Stimulated activated CD4-positive, alpha-beta T cell treated with anti-CD3 and anti-CD28 coated beads, Interleukin-1b, Interleukin-23, amount 100 ng/mL, for 1 hour (primary cell): ENCODE measurements at places on chromosomes 6 and 20.

DNA sequence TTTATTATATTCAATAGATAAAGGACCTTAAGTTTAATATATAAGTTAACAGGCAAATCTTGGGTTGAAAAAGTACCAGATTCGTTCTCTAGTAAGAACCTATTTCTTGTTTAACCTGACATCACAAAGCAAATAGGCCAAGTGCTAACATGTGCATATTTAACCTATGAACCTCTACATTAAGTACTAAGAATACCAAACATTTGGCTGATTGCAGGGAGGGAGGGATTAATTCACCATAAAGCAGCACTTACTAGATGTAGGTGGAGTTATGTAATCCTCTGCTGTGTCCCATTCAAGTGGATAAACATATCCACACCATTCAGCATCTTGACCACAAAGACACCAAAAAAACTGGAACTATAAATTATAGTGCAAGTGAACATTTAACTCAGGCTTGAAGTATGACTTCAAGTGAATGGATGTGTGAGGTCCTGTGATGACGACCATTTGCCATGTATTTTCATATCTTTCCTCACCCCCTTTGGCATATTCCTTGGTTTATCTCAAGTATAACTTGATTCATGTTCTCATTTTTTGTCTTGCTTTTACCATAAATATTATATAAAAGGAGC lies 10.2 kb downstream of the STX11 start:
- DNase-seq, result no peak

GRCh38 chr6:113565306-113565705 lies 291.8 kb upstream of the MARCKS start:
- DNase-seq, result no peak

DNA sequence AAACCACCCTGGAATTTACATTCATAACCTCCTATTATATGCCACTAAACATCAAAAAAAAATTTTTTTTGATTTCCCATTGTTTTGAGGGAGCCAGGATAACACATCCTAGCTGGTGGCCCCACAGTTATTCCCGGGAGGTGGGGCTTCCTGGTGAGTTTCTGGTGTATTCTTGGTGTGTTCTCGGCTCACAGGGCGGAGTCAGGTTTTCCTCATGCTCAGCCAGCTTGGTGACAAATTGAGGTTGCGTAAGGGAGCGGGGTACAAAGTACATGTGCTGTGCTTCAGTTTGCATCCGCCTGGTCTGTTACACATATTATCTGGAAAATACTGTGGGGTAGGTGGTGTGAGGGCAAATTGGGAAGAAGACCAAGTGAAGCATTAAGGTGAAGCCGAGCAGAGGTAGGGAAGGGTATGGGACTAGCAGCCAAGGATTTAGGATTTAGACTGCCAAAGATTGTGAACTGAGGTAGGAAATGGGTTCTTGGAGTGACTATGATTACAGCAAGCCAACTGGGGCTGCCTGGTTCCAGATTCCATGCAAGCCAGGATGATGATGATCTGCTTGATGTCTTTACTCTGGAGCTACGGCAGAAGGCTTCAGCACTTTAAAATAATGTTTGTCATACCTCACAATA lies 46.2 kb upstream of the EEF1A1 start:
- DNase-seq, result no peak

DNA sequence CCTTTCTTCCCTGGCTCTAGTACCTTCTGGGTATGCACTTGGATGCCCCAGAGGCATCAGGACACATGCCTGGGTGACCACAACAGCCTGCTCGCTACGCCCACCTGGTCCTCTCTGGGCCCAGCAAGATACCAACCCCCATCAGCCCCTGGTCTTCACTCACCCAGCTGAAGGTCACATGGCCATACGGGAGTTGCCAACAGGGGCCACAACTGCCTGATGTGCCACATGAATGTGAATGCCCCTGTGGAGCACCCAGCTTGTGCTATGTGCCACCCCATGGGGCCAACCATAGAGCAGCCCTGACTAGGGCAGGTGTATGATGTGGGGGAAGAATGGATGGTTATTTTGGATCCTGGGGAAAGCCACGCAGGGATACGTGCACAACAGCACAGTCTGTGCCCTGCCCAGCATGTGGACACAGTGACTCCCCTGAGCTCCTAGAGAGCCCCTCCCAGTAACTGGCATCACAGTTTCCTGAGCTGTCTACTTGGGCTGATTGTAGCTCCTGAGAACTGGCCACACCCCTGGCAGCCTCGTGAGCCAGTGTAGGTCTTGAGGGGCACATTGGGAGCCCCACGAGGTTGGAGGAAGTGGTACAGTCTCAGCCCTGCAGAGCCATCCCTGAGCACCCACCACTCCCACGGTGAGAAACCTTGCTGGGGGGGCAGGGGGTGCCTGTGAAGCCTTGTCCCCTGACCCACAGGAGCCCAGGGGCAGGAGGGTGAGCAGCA lies 10.5 kb upstream of the PCMTD2 start:
- DNase-seq, result no peak

DNA sequence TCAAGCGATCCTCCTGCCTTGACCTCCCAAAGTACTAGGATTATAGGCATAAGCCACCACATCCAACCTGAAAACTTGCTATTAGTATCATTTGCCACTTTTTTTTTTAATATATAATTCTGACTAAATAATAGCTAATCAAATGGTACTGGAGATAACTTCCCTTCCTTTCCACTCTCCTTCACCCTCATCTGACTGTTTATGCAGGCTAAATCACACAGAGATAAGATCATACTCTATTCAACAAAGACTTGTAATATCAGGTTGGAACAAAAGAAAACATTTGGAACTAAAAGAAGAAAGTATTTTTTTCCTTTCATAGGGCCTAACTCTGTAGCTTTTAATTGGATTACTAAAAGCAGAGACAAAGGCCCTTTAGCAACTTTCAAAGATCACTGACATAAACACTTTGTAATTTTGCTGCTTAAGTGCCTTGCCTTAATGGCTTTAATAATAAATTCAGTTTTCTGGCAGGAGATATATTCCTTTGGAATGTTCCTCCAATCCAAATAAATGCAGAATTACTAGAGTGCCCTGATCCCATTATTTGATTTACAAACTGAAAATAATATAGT lies 198.7 kb upstream of the ASCC3 start:
- no peak for DNase-seq
